A673 (cell line): ENCODE measurements at places on chromosomes 5 and 9.

DNA sequence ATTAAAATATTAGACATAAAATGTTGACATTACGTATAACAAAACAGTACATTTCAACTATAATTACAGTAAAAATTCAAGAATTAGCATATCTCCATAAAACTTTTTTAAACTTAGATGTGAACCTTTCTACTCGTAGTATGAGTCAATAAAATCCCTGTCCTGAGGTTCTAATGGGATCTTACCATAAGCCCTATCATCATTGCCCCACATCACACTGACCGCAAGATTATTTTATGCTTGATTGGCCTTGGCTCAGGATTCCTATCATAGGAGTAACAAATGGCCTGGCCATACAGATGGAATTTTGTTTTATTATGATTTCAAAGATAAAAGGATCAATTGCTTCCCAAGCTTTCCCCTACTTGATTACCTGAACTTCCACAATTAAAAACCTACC is 238.3 kb downstream of the MEF2C start:
- no peak for DNase-seq

GRCh38 chr5:41094871-41095270 is 23.7 kb upstream of the MROH2B start:
- no peak for DNase-seq

DNA sequence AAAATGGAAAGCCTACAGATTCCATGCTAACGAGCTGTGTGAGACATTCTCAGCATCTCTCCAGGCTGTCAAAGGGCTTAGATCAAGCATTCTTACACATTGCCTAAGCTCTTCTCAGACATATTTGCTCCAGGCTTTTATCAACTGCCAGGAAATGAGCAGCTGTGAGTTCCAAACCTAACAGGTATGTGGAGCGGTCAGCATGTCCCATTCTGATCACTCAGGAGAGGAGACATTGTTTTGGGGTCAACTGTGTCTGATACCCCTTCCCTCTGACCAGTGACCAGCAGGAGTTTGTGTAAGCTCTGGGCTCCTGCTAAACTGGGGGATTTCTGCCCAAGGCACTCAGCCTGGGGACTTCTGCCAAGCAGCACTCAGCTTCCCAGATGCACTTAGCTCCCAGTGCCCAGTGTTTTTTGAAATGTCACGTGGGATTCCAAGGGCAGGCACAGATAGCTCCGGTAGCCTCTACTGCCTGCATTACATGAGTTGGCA is 229.1 kb downstream of the SEC61B start:
- DNase-seq: no peak

DNA sequence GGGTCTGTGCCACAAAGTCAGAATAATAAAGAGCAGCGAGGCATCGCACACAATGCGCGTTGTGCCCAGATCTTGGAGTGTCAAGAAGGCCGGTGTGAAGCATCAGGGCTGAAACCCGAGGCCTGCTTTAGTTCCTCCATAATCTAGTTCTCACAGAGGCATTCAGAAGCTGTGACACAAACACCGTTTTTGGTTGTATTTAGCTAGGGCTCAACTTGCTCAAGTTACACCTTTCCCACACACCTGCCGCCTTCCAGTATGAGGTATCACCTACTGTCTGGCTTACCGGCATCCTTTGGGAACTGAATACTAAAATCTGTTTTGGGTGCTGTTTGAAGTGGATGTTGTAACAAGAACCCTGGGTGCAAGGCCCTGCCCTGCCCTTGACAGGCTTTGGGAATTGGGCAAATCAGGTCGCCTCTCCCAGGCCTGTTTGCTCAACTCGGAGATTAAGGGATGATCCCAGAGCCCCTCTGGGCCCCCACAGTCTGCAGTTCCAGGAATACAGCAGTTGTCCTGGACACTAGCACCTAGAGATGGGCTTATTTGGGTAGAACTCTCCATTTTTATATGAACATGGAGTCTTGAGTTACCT is 27.0 kb downstream of the SLC25A25 start:
- DNase-seq: no peak

- DNase-seq: peak; percentile 45
Measured at GRCh38 chr5:150616024-150616470, 24.4 kb upstream of the SYNPO start.

DNA sequence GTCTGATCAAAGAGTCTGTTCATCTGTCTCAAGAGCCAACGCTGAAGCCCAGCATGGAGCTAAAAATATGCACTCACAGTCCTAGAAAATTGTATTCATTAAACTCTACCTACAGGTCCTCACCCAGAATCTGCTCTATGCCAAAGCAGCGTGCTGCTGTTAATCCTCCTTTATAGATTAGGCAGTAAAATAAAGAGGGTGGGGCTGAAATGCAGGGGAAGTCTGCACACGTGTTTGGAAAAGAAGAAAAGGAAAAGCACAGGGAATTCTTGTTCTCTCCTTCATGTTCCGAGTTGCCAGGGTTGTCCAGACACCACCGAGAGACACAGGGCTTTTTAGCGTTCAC is 121.4 kb upstream of the TMEM161B start:
- no peak for DNase-seq

DNA sequence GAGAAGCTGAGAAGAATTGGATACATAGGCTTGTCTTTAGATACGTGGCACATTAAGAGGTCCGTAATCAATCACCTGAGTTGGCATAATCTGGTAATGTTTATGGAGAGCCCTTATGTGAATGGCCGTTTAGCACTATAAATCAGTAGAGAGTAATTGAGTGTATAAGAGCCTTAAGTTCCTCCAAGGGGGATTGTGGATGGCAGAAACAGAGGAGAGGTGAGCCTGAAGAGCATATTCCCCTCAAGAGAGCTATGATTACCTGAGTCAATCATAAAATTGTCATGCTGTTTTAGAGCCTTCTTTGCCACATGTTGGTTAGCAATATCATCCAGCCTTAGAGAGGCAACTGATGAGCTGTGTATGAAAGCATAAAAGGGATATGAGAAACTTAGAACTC is 58.8 kb downstream of the FOCAD start:
- DNase-seq: no peak

- DNase-seq: no peak
Measured at GRCh38 chr9:6930827-6931226, 173.1 kb downstream of the KDM4C start.
